ENCODE measurements at places on chromosomes 4 and X. TPM values are rescaled to one million over a fixed set of nuclear protein-coding genes. Genes with fewer than 3 reads are reported as not detected.

POU3F4 gene
- not detected for total RNA-seq

SMIM10L2A gene
- 0.14 TPM for total RNA-seq

TRIM2 gene
- 0.69 TPM for total RNA-seq

SSX3 gene
- total RNA-seq = not detected

PGAM4 gene
- total RNA-seq = 0.43 TPM

ARSJ gene
- total RNA-seq = 4.6 TPM

GLOD5 gene
- not detected for total RNA-seq

ARMCX1 gene
- 0.68 TPM for total RNA-seq

SPANXA2 gene
- not detected for total RNA-seq

NAA11 gene
- not detected for total RNA-seq

NDUFC1 gene
- 73.3 TPM for total RNA-seq

LRCH2 gene
- not detected for total RNA-seq

PLAC8 gene
- total RNA-seq = 0.90 TPM

DUSP9 gene
- 1.6 TPM for total RNA-seq
